ENCODE measurements at places on chromosomes 2 and 18.

DNA sequence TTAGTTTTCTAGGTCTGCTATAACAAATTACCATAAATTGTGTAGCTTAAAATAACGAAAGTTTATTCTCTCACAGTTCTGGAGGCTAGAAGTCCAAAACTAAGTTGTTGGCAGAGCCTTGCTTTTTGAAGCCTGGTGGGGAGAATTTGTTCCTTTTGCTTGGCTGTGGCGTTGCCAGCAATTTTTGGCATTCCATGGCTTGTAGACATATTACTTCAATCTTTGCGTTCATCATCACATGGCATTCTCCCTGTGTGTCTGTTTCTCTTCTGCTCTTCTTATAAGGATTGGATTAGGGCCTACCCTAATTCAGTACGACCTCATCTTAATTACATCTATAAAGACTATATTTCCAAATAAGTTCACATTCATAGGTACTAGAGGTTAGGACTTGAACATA is 217.7 kb downstream of the MBD5 start:
- DNase-seq = no peak

DNA sequence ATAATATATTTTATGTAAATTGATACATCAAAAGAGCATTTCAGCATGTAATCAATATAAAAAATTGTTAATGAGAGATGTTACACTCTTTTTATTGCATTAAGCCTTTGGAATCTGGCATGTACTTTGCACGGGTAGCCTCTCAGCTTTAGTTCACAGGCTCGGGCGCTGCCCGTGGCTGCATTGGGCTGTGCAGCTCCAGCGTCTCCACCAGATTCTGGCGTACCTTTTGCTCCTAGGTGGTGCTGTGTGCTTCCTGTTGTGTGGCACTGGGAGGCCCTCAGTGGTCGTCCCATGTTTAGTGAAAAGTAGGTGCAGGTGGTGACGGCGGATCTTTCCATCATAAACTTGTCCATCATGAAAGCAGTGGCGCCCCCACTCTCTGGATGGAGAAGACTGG is 24.4 kb downstream of the LRRFIP1 start:
- DNase-seq = no peak

- DNase-seq = no peak
Measured at GRCh38 chr2:60671966-60672365, 84.1 kb upstream of the PAPOLG start.

- DNase-seq = no peak
Measured at GRCh38 chr2:30412047-30412683, 34.9 kb upstream of the LCLAT1 start.

DNA sequence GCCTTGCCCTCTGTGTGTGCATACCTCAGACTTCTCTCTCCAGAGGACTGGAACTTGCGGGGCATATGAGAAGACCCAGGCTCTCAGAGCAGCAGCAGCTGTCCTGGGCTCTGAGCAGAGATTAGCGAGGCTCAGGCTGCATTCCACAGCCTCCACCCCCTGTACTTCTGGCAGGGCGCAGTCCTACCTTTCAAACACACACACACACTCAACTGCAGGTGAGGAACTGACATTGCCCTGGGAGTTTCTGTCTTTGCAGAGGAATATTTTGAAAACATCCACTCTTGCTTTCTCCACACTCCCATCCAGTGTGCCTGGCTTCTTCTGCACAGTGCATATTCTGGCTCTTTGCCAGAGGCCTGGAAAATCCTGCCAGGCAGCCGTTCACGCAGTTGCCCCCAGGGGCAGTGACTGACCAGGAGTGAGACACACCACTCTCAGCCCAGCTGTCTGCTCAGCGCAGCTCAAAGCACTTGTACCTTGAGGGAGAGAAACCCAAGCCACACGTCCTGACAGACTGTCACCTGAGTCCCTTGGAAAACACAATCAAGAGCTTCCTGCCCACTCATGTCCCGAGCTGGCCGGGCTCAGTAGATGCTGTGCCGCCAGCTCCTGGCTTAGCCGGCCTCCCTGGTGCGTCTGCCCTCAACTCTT is 460.8 kb downstream of the RNF144A start:
- no peak for DNase-seq

Data from AML-193 (cell line).